Anterior cingulate cortex (tissue), 58 donors: ENCODE measurements at places on chromosomes 2 and 18.

DNA sequence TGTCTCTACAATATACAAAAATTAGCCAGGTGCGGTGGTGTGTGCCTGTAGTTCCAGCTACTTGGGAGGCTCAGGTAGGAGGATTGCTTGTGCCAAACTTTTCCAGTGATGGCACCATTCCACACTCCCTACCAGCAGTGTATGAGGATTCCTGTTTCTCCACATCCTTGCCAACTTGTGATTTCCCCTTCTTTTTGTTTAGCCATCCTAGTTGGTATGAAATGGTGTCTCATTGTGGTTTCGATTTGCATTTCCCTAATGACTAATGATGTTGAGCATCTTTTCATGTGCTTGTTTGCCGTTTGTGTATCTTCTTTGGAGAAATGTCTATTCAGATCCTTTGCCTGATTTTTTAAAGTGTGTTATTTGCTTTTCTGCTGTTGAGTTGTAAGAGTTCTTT lies 41.0 kb downstream of the EPB41L5 start:
- DNase-seq: no peak

DNA sequence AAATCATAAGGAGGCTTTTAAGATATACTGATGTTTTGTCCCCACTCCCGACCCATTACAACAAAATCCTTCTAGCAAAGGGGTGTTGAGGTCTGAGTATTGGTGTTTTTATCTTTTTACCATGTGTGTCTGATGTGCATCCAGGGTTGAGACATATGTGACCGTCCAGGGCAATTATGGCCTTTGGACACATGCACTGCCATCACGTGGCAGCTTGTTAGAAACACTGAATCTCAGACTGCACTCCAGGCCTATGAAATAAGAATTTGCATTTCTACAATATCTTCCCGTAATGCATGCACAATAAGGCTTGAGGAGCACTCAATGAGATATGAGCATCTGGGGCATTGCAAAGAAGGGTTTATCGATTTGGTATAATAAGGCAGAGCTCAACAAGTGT lies 235.1 kb upstream of the ZNF804A start:
- no peak for DNase-seq

DNA sequence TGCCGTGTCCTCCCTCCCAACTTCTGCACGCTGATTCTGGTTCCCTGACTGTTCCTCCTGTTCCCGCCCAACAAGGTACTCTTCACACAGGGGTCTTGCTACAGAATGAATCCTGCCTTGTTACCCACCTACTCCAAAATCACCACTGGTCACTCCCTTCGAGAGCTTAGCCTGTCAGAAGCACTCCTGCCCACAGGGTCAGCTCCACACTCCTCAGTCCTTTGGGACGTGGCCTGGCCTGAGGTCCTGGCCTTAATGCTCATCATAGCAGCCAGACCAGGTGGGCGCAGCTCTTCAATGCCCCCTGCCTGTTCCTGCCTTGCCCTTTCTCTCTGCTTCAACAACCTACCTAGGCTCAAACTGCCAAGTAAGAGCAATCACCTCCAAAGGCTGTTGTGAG lies 27.8 kb upstream of the ID2 start:
- DNase-seq: no peak

GRCh38 chr18:23573626-23574431 lies 12.5 kb downstream of the NPC1 start:
- DNase-seq: no peak

DNA sequence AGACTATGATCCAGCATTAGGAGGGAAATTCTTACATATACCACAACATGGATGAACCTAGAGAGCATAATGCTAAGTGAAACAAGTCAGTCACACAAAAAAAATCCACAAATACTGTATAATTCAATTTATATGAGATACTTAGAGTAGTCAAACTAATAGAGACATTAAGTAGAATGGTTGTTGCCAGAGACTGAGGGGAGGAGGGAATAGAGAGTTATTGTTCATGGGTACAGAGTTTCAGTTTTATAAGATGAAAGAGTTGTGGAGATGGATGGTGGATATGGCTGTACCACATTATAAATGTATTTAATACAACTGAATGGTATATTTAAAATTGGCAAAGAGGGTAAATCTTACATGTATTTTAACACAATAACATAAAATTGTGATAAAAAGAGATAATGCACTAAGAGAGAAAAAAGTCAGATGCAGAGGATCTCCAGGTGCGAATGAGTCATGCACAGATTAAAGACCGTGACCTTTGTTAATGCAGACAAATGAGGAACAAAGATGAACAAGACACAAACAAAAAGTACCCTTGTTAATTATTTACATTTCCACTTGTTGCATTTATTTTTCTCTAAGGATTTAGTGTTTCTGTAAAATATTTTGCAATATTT lies 541.7 kb upstream of the MEX3C start:
- no peak for DNase-seq

- DNase-seq: no peak
Measured at GRCh38 chr2:200795028-200795440, 16.7 kb upstream of the BZW1 start.

DNA sequence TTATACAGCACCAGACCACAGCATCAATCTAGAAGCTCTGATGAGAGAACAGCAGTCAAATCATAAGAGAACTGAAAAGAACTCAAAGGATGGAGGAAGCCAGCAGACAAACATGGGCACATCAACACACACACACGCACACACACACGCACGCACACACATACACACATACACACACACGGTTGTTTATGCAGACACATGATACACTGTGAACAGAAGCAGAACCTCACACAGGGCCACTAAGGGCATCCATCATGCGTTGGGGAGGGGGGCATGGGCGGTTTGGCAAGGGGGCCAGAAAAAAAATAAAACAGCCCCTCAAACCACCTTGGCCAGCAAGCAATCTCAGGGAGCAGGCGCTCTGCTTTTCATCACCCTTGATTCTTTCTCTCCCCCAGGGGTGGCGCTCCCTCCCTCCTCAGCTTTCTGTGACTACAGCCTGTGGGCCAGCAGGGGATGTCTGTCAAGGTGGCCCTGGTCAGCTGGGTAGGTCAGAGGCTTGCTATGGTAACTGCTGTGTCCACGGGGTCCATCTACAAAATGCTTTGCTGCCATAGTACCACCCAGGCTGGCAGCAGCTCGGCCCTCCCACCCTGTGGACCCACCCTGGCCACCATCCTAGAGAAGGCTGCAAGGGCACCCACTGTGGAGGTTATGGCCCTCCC lies 318.0 kb downstream of the CELF4 start:
- DNase-seq: no peak

GRCh38 chr2:237283131-237283928 lies 130.6 kb downstream of the COL6A3 start:
- no peak for DNase-seq

DNA sequence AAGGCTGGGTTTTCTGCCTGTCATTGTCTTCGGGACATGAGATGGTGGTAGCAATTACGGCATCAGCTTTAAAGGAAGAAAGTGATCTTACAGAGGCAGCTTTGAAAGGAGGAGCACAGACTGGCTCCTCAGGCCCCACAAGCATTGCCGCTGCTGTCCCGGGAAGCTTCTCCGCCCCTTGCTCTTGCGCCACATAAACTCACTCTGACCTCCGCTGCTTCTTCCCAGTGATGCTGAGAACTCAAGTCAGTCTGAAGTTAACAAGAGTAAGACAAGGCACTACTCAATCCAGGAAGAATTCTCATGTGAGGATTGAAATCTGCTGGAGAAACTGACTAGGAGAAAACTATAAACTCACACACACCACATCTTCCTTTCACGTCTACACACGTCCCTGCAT lies 112.4 kb upstream of the RIOK3 start:
- DNase-seq: no peak

DNA sequence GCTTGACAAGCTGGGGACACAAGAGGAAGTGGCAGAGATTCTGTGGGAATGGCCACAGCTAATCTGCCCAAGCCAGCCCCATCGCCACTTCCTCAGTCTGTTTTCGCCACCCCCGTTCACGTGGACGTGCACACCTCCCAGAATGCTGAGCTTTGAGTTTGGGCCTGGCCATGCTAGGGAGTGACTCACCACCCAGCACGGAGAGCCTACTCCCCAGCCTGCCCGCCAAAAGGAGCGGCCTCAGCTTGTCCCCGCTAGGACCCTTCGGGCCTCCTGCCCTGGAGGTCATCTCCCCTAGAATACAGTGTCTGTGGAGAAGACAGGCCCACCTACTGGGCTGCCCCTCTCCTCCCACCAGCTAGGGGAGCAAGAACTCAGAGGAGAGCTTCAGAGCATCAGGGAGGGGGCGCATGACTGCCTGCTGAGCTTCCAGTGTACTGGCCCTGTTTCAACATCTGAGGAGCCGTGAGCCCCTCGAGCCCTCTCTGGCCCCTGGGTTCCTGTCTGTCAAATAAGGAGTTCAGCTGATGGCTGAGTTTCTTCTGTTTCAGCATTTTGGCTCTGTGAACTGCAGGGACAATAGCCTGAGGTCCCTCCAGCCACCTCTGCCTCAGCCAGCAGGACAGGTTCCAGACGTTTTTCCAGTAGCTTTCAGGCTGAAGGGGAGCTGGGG lies 5.1 kb downstream of the SLC35F6 start:
- no peak for DNase-seq

GRCh38 chr2:79771493-79771892 lies 258.6 kb downstream of the CTNNA2 start:
- DNase-seq: no peak

- DNase-seq: no peak
Measured at GRCh38 chr2:66576561-66577320, 141.8 kb downstream of the MEIS1 start.

DNA sequence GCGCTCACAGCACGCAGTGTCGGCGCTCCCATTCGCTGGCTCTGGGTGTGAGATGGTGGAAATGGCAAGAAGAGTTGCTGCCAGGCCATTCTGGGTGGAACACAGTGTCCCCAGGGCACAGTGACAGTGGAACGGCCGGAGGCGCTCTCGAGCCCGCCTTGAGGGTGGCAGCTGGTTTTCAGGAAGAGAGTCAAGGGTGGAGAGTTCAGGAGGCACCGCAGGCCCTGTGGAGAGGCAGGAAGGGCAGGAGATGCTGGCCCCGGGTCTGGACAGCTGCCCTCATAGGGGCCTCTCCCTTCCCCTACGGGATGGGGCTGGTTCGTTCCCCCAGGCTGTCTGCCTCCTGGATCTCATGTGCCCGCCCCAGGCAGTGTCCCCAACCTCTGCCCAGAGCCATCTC lies 12.5 kb downstream of the GPC1 start:
- DNase-seq: no peak

DNA sequence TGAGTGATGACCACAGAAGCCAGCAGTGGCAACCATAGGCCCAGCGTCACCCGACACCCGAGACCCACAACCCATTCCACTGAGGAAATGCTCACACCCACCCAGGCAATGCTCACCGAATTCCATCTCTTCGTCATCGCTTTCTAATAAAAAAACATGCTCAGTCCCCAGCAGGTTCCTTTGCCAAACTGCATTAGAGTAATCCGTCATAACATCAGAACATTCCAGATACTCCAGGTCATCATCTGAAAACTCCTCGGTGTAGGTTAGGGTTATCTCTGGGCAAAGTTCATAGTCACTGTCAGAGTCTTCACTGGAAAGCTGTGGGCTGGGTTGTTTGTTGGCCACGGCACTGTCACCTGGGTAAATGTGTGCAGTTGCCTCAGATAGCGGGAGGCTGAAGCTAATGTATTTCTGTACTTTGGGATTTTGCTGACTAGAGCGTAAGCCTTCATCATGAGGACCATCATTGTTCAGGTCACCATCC lies 49.3 kb downstream of the ALPK2 start:
- DNase-seq: no peak

DNA sequence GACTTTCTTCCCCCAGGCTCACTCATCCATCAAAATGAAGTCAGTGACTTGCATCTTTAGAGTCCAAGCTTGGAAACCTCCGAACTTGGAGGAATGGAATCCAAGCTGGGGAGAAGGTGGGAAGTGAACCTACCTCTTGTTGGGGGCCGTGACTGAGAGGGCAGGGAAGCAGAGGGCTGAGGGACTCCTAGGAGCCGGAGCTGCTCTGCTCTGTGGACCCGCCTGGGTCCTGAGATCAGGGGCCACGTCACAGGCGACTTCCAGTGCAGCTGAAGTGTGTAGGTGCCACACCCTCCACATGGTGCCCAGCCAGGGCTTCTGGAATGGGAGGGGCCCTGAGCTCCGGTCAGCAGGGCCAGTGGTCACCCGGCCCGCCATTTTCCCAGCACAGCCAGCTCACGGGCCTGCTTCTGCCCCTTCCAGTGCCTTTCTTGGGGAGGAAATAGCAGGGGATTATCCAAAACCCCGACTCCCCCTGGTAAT lies 63.4 kb upstream of the OTOS start:
- no peak for DNase-seq

DNA sequence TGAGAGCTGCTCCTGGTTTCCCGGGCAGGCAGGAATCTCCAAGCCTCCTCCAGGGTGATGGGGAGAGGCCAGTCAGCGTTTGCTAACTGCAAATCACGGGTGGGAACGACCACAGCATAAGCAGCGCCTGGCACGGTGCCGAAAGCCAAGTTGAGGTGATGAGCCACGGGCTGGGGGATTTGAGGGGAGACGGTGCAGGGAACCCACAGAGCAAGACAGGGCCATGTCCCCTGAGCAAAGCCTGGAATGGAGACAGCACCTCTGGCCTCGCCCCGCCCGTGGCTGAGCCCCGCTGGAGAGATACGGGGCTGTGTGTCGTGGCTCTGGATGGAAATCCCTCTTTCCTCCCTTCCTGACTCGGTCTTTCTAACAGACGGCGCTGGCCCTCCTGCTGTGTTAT lies 31.5 kb upstream of the TMEM18 start:
- no peak for DNase-seq

- DNase-seq: no peak
Measured at GRCh38 chr2:10475811-10476660, 27.9 kb upstream of the ODC1 start.

- DNase-seq: no peak
Measured at GRCh38 chr2:159064446-159065301, 96.2 kb downstream of the TANC1 start.

DNA sequence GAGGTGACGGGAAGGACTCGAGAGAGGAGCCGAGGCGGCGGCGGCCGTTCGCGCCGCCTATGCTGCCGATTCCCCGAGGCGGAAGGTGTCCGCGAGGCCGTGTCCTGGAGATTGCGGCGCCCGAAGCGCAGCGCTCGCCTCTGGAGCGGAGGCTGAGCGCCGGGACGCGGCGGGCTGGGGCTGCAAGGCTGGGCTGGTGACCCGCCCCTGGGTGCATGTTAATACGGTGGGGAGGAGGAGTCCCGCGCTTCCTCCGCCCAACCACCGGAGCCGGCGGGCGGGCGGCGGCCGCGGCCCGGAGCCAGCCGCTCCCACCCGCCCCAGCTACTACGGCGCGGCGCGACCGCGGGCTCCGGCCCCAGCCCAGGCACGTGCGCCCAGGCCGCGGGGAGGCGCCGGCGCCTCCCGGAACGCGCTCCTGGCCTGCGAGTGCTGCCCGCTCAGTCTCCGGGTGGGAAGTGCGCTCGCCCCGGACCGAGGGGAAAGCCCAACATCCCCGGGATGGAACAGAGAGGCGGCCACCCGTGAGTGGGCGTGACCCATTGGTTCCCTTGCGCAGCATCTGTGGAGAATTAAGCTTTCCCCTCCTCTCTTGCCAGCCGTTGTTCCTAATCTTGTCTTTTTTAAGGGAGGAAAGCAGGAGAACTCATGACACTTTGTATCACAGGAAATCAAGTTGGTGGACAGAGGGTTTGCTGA lies at the start of gene DLGAP1:
Gene DLGAP1, minus strand, starts transcription at position 195 of the 699 bp plus-strand sequence.
- DNase-seq: no peak

- DNase-seq: no peak
Measured at GRCh38 chr2:236843161-236843968, 242.3 kb upstream of the COPS8 start.
